ENCODE measurements at places on chromosomes 6 and 20. TPM values are rescaled to one million over a fixed set of nuclear protein-coding genes. Genes with fewer than 3 reads are reported as not detected.

The IL17F gene
- not detected for total RNA-seq

The GRIK2 gene
- 0.22 TPM for total RNA-seq

The HLA-DRB1 gene
- total RNA-seq: not detected

The PPP1R16B gene
- 0.14 TPM for total RNA-seq

The VSX1 gene
- 0.56 TPM for total RNA-seq

The SH3BGRL2 gene
- total RNA-seq: 0.35 TPM

The PDYN gene
- total RNA-seq: not detected

The PHACTR1 gene
- total RNA-seq: not detected

The ZNF311 gene
- 0.37 TPM for total RNA-seq

The ULBP1 gene
- total RNA-seq: 0.97 TPM

The STK38 gene
- total RNA-seq: 19.3 TPM

The ZBP1 gene
- total RNA-seq: 0.07 TPM

The HLA-DPB1 gene
- not detected for total RNA-seq

All from A549 treated with CpdA at 1 μM for 4 hours (cell line).